ENCODE measurements at places on chromosomes 7 and 10. TPM values are rescaled to one million over a fixed set of nuclear protein-coding genes. Genes with fewer than 3 reads are reported as not detected.

GRCh38 chr7:154918741-154919140 is 84.2 kb downstream of the PAXIP1 start:
- H3K27ac ChIP-seq = no peak overlapping the region
- H3K4me3 ChIP-seq = no peak overlapping the region
- DNase-seq = no peak
- H3K4me1 ChIP-seq = no peaks in the 10 kb centered on the region
- H3K36me3 ChIP-seq = no peaks in the 10 kb centered on the region
- H3K27me3 ChIP-seq = peaks cover 2% of the 10 kb centered on the region

GRCh38 chr7:8068892-8069686 is 100.5 kb downstream of the GLCCI1 start:
- H3K27me3 ChIP-seq = no peaks in the 10 kb centered on the region
- H3K4me3 ChIP-seq = no peak overlapping the region
- H3K36me3 ChIP-seq = no peaks in the 10 kb centered on the region
- no peak overlapping the region for H3K27ac ChIP-seq
- no peaks in the 10 kb centered on the region for H3K4me1 ChIP-seq

DNA sequence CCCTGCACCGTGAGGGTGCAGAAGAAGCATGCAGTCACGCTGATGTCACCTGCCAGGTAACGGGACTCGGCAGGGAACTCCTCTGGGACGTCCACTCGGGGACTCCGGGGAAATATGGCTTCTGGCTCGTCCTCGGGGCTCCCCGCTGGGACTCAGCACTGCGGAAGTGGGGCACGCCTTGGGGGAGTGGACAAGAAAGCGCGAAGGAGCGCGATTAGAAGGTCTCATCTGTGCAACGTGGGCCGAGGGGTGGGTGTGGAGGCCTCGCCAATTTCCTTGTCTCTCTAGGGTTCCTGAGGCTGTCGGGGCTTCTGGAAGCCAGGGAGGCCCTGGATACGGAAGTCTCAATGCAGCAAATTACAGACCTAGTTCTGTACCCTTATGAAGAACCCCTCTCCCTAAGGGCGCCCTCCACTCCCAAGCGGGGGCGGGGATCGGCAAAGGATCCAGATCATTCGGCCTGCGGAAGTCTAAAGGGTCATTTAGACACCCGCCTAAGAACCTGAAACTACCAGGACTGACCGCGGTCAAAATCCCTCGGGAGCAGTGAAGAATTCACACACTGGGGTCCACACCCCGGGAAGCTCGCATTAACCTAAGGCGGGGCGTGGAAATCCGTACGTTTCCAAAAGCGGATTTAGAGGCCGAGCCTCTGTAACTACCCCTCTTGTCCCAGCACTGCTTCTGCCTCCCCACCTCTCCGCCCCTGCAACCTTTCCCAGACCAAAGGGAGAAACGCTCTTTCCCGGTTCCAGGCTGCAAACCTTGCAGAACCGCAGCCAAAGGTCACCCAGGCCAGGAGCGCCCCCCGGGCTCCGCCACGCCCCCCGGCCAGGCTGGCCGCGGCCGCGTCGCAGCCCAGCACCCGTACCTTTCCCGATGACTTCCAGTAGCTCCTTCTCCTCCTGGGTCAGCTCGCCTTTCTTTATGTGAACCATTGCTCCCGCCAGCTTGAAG is 640 bp downstream of the ANKMY2 start:
- no peaks in the 10 kb centered on the region for H3K36me3 ChIP-seq
- peaks cover 54% of the 10 kb centered on the region for H3K4me1 ChIP-seq
- peak overlapping the region; percentile 86 for H3K27ac ChIP-seq
- peak; percentile 9 for DNase-seq

DNA sequence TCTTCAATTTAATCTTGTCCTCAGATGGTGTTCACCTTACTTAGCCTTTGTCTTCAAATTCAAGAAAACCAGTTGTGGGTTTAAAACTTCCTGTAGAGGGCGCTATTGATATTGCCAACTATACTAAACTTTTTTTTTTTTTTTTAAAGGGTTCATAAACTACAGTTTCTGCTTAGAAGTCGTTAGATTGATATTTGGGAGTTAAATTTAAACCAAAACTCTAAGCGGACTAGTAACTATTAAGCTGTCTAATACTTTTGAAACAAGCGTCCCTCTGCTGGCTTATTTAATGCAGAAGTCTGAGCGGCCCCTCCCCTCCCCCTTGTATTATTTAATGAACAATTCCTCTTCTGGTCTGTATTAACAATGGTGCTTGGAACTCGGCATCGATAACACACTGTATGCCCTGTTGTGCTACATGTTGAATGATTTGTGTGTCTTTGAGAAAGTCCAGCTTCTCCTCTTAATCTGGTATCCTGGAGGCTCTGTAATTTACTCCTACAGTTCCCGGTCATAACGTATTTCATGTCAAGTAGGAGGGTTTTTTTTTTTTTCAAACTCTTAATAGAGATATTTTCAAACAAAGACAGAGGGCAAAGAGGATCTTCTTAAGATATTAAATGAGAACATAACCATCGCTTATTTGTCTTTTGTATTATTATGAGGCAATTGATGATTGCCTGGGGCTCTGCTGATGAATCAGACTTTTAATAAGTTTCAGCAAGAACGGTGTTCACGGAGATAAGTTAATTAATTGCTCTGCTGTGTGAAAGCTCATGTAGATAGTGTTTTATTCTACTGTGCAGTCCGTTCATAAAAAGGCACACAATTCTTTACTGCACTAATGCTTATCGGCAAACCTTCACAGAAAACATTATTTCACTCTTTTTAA is 22.6 kb upstream of the CREB5 start:
- H3K27ac ChIP-seq = no peak overlapping the region
- H3K4me3 ChIP-seq = no peak overlapping the region

GRCh38 chr10:88964869-88965415 is 12.4 kb upstream of the ACTA2 start:
- no peak overlapping the region for H3K27ac ChIP-seq
- H3K27me3 ChIP-seq = no peaks in the 10 kb centered on the region
- no peak for DNase-seq

GRCh38 chr7:3482147-3482921 is 181.3 kb downstream of the SDK1 start:
- no peaks in the 10 kb centered on the region for H3K27me3 ChIP-seq
- no peak overlapping the region for H3K4me3 ChIP-seq
- no peaks in the 10 kb centered on the region for H3K36me3 ChIP-seq
- H3K4me1 ChIP-seq = peaks cover 13% of the 10 kb centered on the region
- peak; percentile 55 for DNase-seq

GRCh38 chr10:25117757-25118156 is 57.0 kb upstream of the GPR158 start:
- H3K4me3 ChIP-seq = no peak overlapping the region
- H3K27me3 ChIP-seq = no peaks in the 10 kb centered on the region
- H3K36me3 ChIP-seq = no peaks in the 10 kb centered on the region
- H3K4me1 ChIP-seq = peaks cover 11% of the 10 kb centered on the region
- no peak for DNase-seq

DNA sequence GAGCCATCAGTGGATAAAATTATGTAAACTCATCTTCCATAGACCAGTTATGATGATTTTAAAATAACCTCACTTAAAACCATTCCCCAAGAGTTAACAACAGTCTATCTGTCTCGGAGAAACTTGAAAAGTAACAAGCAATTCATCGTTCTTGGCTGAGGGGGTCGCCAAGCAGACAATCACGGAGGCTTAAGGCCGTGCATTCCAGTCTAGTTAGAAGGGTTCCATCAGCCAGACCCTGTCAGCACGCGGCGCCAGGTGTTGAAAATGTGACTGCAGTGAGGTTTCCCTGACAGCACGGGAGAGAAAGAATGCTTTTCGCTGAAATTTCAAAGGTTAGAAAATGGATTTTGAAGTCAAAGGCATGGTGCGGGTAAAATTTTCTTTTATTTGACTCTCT is 1025.0 kb upstream of the CELF2 start:
- no peak overlapping the region for H3K4me3 ChIP-seq
- H3K4me1 ChIP-seq = no peaks in the 10 kb centered on the region
- H3K27me3 ChIP-seq = no peaks in the 10 kb centered on the region
- H3K27ac ChIP-seq = no peak overlapping the region
- no peaks in the 10 kb centered on the region for H3K36me3 ChIP-seq

- no peaks in the 10 kb centered on the region for H3K36me3 ChIP-seq
- H3K27ac ChIP-seq = no peak overlapping the region
- no peak for DNase-seq
Observed at GRCh38 chr7:12062062-12062461, 149.0 kb upstream of the TMEM106B start.

- H3K27me3 ChIP-seq = no peaks in the 10 kb centered on the region
- H3K4me1 ChIP-seq = no peaks in the 10 kb centered on the region
- H3K36me3 ChIP-seq = no peaks in the 10 kb centered on the region
- no peak overlapping the region for H3K4me3 ChIP-seq
Observed at GRCh38 chr7:83655951-83656556, 7.1 kb upstream of the SEMA3E start.

DNA sequence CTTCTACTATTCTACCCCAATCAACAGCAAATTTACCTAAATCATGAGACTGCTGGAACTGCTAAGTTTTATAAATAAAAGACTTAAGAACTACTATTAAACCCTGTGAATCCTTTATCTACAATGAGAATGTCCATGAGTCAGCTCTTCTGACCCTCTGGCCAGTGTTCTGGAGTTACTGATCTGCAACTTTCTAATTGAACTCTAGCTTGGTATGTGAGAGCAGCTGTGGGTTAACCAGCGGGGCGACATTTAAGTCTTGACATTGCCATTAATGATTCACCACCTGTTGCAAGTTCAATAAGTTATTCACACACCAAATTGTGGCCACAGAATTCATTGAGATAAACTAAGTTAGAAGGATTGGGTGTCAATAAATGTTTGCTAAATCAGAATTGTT is 359.8 kb downstream of the PCDH15 start:
- no peaks in the 10 kb centered on the region for H3K36me3 ChIP-seq
- no peaks in the 10 kb centered on the region for H3K4me1 ChIP-seq
- H3K27ac ChIP-seq = no peak overlapping the region
- H3K27me3 ChIP-seq = no peaks in the 10 kb centered on the region
- no peak for DNase-seq

DNA sequence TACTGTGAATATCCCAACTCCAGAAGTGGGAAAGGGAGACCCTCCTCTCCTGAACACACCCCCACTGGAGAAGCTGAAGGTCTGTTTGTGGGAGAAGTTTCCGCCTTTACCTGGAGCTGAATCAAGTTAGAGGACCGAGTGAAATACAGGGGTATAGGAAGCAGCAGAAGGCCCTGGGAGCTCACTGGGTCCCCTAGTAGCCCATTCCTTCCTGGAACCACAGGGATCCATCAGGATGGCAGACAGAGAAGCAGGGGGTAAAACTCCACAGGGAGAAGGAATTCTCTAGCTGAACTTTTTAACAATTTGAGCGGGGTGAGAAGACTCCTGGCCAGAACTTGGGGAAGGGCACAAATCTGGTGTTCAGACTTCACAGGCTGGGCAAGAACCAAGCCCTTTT is 275.8 kb downstream of the GRID1 start:
- no peak for DNase-seq
- no peaks in the 10 kb centered on the region for H3K4me1 ChIP-seq
- no peaks in the 10 kb centered on the region for H3K36me3 ChIP-seq
- H3K4me3 ChIP-seq = no peak overlapping the region
- no peaks in the 10 kb centered on the region for H3K27me3 ChIP-seq

GRCh38 chr10:31751051-31751737 is 177.4 kb downstream of the ARHGAP12 start:
- H3K27me3 ChIP-seq = peaks cover 43% of the 10 kb centered on the region
- no peak for DNase-seq
- peaks cover 14% of the 10 kb centered on the region for H3K4me1 ChIP-seq
- H3K4me3 ChIP-seq = no peak overlapping the region

DNA sequence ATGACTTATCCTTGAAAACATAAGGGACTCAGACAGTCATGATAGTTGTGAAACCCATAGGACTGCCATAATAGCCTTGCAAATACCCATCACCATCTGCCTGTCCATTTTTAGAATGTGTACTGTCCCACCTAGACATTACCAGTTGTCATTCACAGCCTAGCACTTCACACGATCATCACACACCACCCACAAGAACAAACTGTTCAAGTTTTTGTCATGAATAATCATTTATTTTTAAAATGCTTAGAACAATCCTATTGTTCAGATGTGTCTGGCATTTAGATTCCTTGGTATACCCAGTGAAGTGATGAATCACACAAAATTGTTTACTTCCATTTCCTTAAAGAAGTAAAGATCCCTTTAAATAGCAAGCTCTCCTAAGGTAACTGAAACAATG is 46.6 kb downstream of the CCDC3 start:
- no peaks in the 10 kb centered on the region for H3K36me3 ChIP-seq
- DNase-seq = no peak
- no peaks in the 10 kb centered on the region for H3K27me3 ChIP-seq
- peaks cover under 1% of the 10 kb centered on the region for H3K4me1 ChIP-seq
- no peak overlapping the region for H3K27ac ChIP-seq
- H3K4me3 ChIP-seq = no peak overlapping the region

DNA sequence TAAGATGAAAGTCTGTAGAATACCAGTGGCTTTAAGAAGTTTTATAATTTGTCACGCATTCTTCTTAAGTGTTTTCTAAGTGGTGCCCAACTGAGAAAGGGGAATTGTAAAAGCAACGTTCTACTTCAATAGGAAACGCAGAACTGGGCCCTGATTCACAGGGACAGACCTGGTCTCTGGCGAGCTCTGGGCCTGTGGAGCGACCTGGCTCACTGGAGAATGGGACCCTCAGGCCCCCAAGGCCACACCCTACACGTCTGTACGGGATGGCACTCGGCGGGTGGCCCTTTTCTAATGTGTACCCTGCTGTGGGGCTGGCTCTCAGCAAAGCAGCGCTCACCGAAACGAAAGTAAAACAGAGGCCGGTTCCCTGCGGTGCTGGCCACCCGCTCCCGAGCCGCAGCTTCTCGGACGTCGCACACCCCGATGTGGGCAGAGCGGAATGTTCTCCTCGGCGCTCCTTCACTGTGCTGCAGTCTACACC is 205.0 kb downstream of the DIP2C start:
- H3K27ac ChIP-seq = no peak overlapping the region
- H3K36me3 ChIP-seq = no peaks in the 10 kb centered on the region
- no peak for DNase-seq
- H3K4me1 ChIP-seq = no peaks in the 10 kb centered on the region
- no peaks in the 10 kb centered on the region for H3K27me3 ChIP-seq

GRCh38 chr10:24790599-24790998 is 66.9 kb upstream of the ARHGAP21 start:
- H3K4me1 ChIP-seq = no peaks in the 10 kb centered on the region
- H3K27ac ChIP-seq = no peak overlapping the region

- DNase-seq = no peak
- no peaks in the 10 kb centered on the region for H3K36me3 ChIP-seq
- no peaks in the 10 kb centered on the region for H3K4me1 ChIP-seq
- no peak overlapping the region for H3K4me3 ChIP-seq
Observed at GRCh38 chr7:78368771-78369170, 570.2 kb downstream of the PHTF2 start.

The NPY4R gene
- total RNA-seq = not detected

The ABCB4 gene
- 10.8 TPM for total RNA-seq

The HUS1 gene
- 16.9 TPM for total RNA-seq

The UFSP1 gene
- 2.8 TPM for total RNA-seq

The CYP3A5 gene
- total RNA-seq = 1.7 TPM

The CEP55 gene
- total RNA-seq = 17.1 TPM

The ZNF804B gene
- not detected for total RNA-seq

The KCNIP2 gene
- not detected for total RNA-seq

The PIP4K2A gene
- total RNA-seq = 22.6 TPM
